ENCODE measurements at places on chromosomes 5 and 9. TPM values are rescaled to one million over a fixed set of nuclear protein-coding genes. Genes with fewer than 3 reads are reported as not detected.

Gene CERCAM
- 86.8 TPM for total RNA-seq

DNA sequence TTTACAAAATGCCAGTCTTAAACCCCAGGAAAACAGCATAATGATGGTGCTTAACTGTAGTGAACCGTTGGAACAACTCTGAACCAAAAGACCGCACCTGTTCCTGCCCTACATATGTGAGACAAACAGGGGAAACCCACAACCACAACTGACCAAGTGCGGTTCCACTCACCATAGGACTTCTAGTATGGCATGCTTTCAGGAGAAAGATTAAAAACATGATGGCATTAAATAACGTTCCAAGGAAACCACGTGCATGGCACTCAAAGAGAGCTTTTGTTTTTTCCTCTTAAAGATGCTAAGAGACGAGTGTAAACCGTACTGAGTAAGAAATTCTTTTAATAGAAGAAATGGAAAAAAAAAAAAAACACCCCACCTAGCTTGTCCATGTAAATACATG lies 119.8 kb downstream of the SSBP2 start:
- DNase-seq: no peak

DNA sequence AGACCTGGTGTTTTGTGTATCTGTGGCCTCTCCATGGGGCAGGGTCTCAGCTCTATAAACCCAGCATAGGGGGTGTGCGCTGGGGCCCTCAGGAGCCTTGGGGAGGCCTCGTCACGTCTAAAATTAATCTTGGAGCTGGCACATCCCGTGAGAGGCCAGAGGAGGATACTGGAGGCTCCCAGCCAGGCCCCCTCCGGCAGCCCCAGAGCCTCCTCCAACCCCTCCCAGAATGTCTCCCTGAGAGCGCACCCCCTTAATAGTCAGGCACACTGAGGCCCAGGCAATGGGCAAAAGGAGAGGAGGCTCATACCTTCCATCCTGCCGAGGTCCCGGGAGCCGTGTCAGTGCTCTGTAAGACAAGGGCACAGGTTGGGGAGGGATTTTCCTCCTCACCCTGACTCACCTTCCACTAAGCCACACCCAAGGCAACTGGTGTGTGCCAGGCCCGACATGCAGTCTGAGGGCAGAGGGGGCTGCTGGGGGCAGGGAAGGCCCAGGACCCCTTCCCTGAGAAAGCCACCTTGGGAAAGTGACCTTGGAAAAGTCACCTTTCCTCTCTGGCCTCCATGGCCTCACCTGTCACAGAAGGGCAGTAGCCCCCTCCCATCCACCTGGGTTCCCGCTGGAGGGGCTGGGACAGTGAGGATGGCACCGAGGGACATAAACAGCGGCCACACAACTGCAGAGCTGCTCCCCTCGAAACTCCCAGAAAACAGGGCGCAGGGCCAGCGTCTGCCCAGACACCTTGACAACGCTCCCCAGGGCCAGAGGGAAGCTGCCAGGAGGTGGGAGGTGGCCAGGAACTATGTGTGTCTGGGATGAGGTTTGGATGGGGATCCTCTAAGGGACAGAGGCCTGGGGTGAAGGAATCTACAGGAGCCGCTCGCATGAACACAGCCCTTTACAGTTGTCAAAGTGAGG lies 2.9 kb downstream of the AK1 start:
- DNase-seq: no peak

GRCh38 chr5:179720222-179720621 lies 12.4 kb upstream of the MAML1 start:
- DNase-seq: no peak

Gene CKMT2
- 0.43 TPM for total RNA-seq
